ENCODE measurements at places on chromosomes 12 and 14. TPM values are rescaled to one million over a fixed set of nuclear protein-coding genes. Genes with fewer than 3 reads are reported as not detected.

The GSG1 gene
- total RNA-seq: 0.33 TPM

DNA sequence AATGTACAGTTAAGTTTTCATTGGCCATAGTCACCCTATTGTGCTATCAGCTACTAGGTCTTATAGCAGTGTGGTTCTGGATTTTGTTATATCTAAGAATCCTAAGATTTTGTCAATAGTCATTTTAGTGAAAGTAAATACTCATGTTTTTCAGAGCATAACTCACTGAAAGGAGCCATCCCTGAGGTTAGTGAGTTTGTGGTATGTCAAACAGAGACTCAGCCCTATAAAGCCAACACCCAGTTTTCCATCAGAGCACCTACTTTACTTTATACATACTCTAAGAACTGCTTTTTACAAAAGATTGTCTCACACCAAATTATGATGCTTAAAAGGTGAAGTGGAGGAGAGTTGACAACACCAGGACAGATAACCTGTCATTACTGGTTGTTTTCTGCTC is 686.3 kb upstream of the LRFN5 start:
- DNase-seq: no peak

GRCh38 chr12:113997365-113997764 is 31.2 kb upstream of the RBM19 start:
- DNase-seq: no peak

DNA sequence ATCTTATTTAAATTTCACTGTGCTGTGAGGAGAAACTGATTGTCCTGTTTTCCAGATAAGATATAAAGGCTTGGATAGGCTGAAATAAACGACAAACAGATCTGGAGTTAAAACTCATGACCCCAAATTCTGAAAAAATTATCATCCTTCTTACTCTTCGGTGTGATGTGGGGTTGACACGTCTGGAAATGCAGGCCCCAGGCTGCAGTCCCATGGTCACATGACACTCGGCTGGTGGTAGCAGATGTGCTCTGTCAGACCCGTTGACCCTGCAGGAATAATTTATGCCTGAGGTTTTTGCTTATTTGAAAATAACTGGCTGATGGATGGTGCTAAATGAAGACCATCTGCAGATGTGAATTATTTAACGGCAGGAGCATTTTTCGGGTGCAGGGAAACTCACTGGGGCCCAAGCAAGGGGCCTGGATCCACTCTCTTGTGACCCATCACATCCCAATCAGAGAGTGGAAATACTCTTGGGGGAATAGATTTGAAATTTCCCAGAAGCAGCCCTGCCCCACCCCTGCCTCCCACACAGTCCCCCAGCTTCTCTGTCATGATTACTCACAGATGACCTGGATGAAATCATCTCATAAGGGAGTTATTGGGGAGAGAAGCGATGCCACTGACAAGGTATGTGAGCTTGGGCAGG is 47.7 kb upstream of the CMKLR1 start:
- no peak for DNase-seq

The ING4 gene
- 20.1 TPM for total RNA-seq

DNA sequence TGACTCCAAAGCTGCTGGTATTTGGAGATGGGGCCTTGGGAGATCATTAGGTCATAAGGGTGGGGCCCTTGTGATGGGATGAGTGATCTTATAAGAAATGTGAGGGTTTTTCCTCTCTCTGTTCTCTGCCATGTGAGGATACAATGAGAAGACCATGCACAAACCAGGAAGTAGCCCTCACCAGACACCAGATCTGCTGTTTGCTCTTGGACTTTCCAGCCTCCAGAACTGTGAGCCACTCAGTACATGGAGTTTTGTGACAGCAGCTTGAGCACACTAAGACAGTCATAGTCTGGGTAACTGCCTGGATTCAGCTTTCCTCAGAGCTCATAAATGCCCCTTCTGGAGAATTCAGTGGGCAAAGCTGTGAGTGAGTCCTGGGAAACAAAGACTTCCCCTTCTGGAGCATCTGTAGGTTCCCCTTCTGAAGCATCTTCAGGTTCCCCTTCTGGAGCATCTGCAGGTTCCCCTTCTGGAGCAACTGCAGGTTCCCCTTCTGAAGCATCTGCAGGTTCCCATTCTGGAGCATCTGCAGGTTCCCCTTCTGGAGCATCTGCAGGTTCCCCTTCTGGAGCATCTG is 11.0 kb upstream of the PPP4R3A start:
- no peak for DNase-seq

- peak; percentile 39 for DNase-seq
Measured at GRCh38 chr12:95473231-95473883, 595 bp upstream of the METAP2 start.

GRCh38 chr12:57235728-57236131 is 6.2 kb downstream of the SHMT2 start:
- DNase-seq: no peak

DNA sequence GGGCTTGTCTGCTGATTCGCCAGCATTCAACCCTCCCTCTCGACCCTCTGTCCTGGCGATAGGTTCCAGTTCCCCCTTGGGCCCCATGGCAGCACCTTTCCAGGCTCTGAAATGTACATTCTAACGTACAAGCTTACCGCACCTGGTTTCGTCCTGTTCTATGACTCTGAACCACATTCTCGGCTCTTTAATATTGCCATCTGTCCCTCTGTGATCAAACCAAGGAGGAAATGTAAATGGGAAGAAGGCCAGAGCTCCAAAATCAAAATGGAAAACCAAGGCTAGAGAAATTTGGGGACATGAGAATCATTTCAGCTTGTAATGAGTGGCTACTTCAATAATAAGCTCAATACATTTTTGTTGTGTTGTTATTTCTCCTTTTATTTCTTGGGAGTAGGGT is 117.2 kb downstream of the TTC7B start:
- no peak for DNase-seq

- DNase-seq: no peak
Measured at GRCh38 chr12:10016881-10017280, 6.5 kb downstream of the CLEC12B start.

GRCh38 chr14:102275866-102276265 is 29.1 kb downstream of the MOK start:
- DNase-seq: no peak

The DLST gene
- total RNA-seq: 116 TPM

Measured in H9 (cell line).